ENCODE measurements at places on chromosomes 7 and 10.

DNA sequence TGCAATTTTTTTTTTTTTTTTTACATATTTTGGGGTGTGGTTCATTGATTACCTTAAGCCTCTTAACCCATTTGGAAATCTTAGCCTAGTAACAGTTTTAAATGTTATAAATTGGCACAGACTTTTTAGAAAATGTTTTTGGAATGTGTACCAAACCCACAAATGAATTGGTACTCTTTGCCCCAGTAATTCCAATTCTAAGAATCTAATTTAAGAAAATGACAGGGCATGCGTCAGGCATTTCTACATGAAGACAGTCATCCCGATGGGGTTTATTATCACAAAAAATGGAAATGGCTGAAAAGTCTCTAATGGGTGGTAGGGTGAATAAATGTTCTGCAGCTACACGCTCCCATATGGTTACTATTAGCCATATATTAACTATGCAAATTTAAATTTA, 54.9 kb downstream of the ITIH5 start:
- DNase-seq: no peak

DNA sequence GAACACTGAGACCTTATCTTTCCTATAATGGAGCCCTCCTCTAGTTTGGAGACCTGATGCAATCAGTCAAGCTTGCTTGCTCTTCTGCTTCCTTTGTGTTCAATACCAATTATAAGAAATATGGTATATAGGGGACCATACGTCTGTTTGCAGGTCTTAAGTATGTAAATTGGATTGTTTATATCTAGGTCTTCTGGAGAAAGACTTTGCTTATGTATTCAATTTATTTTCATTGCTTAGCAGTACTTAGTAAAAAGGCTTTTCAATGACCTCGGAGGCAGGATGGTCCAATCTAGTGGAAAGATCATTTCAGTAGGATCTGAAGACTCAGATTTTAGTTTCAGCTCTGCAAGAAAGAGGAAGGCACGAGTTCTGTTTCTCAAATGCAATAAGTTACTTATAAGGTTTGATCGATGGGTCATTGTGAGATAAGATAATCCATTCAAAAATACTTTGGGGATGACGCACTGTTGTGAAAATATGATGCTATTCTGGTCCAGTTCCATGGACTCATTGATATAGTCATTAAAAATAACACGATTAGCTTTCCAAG, 571.6 kb downstream of the SH2D4B start:
- DNase-seq: no peak

DNA sequence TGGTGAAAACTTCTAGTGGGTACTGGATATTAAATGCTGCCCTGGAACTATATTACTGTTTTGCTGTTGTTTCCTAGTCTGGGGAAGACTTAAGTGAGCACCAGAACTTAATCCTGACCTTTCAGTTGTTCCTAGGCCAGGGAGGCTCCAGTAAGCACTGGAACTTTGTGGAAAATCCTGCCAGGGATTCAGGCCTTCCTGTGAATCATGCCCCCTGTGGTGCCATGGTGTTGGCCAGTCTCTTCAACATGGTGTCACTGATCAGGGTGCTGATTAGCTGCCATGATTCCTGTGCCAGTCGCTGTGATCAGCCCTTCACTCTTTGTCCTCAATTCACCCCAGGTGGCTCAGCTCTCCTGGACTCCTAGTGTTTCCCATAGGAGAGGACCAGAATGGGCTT, 8.5 kb upstream of the AOAH start:
- no peak for DNase-seq

DNA sequence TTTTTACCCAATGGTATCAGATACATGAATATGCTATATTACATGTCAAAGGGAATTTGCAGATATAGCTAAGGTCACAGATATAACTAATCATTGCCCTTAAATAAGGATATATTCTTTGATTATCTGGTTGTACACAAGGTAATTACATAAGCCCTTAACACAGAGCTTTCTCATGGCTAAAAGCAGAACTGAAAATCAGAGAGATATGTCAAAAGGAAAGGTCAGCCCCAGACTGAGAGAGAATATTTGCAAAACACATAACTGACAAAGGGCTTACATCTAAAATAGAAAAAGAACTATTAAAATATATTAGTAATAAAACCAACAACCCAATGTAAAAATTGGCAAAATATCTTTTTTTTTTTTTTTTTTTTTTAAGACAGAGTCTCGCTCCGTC, 1029.5 kb upstream of the LRRN3 start:
- DNase-seq: no peak

DNA sequence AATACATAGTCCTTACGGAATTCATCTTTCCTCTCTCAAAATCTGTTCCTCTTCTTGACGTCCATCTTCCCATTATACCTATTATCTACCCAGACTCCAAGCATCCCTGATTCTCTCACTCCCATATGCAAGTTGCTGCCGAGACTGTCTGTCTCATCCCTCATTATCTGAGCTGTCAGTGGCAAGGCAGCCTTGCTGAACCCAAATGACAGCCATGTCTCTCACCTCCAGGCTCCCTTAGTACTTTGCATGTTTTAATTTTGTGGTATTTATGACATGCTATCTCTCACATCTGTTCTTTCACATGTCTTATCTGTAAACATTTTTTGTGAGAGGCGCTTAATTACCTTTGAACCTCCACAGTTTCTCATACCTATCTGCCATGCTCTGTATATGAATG, 54.4 kb upstream of the IFRD1 start:
- DNase-seq: no peak

GRCh38 chr10:59779756-59780533, 26.7 kb upstream of the MRLN start:
- no peak for DNase-seq

DNA sequence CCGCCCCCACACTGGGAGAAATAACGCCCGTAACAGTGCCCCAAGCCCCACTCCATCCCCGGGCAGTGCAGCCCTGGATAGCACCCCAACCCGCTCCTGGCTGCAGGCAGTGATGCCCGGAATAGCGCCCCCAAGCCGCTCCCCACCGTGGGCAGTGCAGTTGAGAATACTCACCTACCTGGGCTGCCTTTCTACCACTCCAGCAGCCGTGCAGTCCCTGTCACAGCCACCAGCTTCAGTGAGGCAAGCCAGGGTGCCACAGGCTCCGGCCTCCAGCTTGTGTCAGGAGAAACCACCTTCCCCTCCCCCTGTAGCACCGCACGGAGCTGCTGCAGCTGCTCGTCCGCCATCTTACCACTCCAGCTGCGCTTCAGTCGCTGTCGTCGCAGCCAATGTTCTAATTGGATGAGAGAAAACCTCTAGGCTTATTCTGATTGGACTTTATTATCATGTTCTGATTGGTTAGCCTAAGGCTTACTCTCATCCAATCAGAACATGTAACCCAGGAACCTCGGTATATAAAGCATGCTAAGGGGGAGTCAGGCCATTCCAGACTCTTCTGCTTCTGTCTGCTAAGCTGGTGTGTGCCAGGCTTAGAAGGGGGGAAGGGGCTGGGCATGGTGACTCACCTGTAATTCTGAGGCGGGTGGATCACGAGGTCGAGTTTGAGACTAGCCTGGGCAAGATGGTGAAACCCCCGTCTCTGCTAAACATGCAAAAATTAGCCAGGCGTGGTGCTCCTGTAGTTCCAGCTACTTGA, 53.2 kb upstream of the ZNF33B start:
- peak; percentile 43 for DNase-seq

DNA sequence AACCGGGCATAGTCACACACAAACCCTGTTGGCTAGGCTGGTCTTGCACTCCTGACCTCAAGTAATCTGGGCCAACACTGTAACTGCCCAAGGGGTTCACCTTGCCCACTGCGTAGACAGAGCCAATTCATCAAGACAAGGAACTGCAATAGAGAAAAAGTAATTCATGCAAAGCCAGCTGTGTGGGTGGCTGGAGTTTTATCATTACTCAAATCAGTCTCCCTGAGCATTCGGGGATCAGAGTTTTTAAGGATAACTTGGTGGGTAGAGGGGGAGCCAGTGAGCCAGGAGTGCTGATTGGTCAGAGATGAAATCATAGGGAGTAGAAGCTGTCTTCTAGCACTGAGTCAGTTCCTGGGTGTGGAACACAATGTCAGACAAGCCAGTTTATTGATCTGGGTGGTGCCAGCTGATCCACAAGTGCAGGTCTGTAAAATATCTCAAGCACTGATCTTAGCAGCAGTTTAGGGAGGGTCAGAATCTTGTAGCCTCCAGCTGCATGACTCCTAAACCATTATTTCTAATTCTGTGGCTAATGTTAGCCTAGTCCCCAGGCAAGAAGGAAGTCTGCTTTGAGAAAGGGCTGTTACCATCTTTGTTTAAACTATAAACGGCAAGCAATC, 15.6 kb upstream of the FXYD4 start:
- DNase-seq: no peak

DNA sequence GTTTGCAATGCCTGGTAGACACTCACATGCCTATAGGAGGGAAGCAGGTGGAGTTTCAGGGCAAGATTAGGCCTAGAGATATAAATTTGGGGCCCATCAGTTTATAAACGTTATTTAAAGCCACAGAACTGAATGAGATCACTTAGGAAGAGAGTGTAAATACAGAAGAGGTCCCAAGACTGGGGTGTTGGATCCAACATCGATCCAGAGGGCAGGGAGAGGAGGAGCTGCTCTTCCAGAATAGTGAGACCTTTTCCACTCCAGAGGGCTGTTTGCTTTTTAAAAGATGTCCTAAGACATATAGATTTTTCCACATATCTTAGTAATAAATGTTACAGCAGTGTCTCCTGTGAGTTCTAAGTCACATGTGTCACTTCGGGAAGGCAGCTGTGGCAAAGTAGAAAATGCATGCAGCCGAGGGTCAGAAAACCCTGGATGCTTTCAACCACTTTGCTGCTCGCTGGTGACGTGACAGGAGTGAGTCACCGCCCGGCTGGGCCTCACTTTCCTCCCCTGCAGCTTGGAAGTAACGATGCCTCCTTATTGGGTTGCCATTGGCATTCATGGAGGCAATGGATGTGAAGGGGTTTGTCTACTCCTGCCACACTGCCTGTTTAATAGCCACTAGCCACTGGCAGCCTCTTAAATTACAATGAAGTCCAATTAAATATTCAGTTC, 95.4 kb downstream of the TRIL start:
- no peak for DNase-seq

- DNase-seq: no peak
These were observed 5.9 kb downstream of the SCART1 start for GRCh38 chr10:133459454-133460207.

DNA sequence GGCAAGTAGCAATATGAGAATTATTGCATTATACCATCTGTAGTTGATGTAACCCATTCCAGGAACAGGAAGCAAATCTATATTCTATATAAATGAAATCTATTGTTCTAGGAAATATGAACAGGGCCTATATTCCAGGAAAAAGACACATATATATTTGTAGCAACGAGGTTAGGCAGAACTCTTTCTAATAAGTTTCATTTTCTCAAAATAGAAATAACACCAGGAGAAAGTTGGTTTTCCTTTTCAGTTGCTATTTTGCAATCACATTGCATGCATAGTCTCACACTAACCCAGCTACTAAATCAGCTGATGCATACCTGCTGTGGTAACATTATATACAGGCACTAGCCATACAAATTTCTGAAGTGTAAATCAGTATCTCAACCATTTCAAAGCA, 6.2 kb upstream of the IFIT2 start:
- DNase-seq: no peak

GRCh38 chr10:90218846-90219245, 517.5 kb downstream of the KIF20B start:
- no peak for DNase-seq

DNA sequence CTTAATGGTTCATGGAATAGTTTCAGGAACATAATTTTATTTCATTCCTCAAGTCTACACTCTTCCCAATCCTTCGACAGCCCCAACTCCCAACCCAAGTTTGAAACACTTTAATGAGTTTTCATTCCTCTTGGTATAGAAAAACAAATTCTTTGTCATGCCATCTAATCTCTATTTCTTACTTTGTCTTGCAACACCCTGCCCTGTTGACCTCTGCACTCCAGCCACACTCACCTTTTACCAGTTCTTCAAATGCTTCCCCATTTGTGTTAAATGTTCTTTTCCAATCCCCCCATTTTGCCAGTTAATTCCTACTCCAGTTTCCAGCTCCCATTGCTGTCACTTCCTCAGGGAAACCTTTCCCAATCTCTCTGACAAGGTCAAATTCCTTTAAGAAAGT, 21.9 kb downstream of the ASAH2 start:
- DNase-seq: no peak

GRCh38 chr7:75734586-75735458, 3.9 kb downstream of the HIP1 start:
- DNase-seq: no peak

DNA sequence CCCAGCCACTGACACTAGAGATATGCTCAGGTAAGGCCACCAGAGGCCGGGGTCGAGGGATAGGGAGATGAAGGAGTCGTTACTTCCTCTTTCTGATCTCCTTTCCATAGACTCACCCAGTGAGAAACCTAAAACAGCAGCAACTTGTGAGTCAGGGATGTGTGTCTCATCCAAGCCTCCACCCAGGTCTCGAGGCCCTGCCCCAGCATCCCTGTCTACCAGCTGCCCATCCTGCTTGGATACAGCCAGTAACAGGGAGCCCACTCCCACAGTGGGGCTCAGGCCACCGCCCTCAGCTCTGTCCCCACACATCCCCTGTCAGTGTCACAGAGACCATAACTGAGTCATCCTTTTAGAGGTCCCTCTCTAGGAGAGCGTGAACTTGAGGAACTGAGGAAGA, 49.6 kb upstream of the CHST15 start:
- DNase-seq: no peak

DNA sequence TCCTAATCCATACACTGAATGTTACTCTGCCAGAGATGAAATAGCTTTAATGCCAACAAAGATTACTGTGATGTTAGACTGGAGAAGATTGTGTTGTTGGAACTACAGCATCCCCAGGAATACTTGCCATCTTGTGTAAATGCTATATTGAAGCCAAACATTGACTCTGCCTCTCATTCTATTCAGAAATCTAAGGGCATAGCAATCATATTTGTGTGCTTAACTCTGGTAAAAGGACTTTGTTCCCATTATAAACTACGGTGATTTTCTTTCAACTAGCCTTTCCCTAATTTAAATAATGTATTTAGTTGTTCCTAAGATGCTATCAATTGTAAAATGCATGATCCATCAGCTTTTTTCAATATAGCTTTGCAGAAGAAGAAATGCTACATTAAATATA, 498.4 kb upstream of the LRRN3 start:
- no peak for DNase-seq

GRCh38 chr7:37365405-37365804, 83.3 kb downstream of the ELMO1 start:
- no peak for DNase-seq

DNA sequence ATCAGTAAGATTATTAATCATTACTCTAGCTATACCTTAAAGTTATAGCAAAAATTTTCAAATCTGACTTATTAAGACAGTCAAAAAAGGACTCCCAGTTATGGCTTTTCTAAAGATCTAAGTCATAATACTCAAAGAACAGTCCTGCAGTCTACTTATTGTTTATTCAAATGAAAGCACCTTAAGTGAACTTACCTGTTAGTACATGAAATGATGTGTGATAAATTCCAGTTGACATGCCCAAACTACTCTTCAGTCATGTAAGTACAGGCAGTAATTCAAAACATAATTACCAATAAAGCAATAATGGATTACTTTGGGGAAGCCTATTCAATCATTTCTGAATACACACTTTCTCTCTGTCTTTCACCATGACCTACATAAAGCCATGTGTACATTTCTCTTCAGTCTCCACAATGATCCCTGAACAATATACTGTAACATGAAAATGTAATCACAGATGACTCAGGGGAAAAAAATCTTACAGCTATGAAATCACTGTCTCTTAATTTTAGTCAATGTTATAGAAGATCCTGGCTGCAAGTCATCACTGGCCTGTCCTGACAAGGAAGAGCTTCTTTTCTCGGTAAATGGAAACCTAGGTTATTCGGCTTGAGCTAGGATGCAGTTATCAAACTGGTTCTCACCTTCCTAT, 420.7 kb upstream of the LRRTM3 start:
- no peak for DNase-seq

- DNase-seq: no peak
These were observed 4.6 kb downstream of the GTPBP4 start for GRCh38 chr10:992871-993270.
